ENCODE measurements at places on chromosomes 7 and 10.
A peak's percentile ranks its signal among the peaks of the same experiment; 100 is the strongest.

GRCh38 chr7:91852263-91852741 is 28.2 kb downstream of the MTERF1 start:
- no peak for DNase-seq
- no peak overlapping the region for H3K4me3 ChIP-seq
- no peak overlapping the region for H3K27ac ChIP-seq
- no peaks in the 10 kb centered on the region for H3K36me3 ChIP-seq

GRCh38 chr7:98729121-98729520 is 112.0 kb downstream of the NPTX2 start:
- H3K4me1 ChIP-seq, result no peaks in the 10 kb centered on the region
- H3K27ac ChIP-seq, result no peak overlapping the region
- no peak overlapping the region for H3K4me3 ChIP-seq
- no peaks in the 10 kb centered on the region for H3K36me3 ChIP-seq
- no peak for DNase-seq

GRCh38 chr7:151630851-151631569 is 111.3 kb upstream of the RHEB start:
- peaks cover 3% of the 10 kb centered on the region for H3K4me1 ChIP-seq
- H3K27ac ChIP-seq, result no peak overlapping the region
- H3K4me3 ChIP-seq, result peak overlapping the region; percentile 62
- no peaks in the 10 kb centered on the region for H3K27me3 ChIP-seq
- no peak for DNase-seq

- H3K4me1 ChIP-seq, result no peaks in the 10 kb centered on the region
- H3K4me3 ChIP-seq, result no peak overlapping the region
Observed at GRCh38 chr10:113631684-113632367, 32.0 kb downstream of the NRAP start.
